ENCODE measurements at places on chromosomes 11 and 22.
A peak's percentile ranks its signal among the peaks of the same experiment; 100 is the strongest.

DNA sequence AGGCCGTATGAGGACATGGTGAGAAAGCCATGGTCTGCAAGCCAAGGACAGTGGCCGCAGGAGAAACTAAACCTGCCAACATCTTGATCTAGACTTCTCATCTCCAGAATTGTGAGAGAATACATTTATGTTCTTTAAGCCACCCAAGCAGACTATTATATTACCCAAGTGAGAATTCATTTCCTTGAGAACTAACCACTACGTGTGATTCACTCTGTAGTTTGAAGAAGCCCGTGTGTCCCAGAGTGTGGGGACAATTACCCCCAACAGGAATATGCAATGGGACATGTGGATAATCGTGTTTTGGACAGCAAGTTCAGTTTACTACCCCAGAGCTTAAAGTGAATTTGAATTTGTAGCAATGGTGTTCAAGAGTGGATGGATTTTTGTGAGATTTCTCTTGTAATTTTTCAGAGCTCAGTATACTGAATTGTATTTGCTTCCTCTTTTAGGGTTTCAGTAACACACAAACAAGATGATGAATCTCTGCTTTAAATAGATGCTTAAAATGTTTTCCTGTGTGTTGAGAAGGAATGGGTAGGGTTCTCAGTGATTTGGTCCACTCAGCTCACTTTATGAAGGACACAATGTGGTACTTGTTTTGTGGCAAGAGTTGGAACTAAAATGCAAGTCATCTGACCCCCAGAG lies 100.0 kb upstream of the ARHGAP20 start:
- DNase-seq, result no peak

- no peak for DNase-seq
Observed at GRCh38 chr11:104338186-104338585, 174.2 kb upstream of the PDGFD start.

- no peak for DNase-seq
Observed at GRCh38 chr22:19916941-19917340, 24.6 kb upstream of the COMT start.

GRCh38 chr11:134516529-134516928 lies 104.5 kb upstream of the B3GAT1 start:
- no peak for DNase-seq

DNA sequence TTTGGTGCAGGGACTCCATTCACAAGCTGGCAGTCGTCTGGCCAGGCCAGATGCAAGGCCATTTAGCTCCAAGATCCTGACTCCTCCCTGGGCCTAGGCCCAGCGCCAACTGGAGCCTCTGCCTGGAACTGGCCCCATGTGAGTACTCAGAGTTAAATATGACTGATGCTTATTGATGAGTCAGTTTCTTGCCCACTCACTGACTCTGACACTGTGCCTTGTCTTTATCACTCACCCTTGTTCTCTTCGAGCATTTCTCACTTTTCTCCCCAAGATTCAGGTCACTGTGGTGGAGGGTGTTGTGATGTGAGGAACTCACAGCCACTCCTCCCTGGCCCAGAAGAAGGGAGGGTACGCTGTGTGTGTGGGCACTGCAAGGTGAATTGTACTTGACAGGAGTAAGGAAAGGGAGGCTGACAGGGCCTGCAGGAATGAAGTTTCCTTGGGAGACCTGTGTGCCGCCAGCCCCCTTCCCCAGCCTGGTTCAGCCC lies 23.2 kb upstream of the ST3GAL4 start:
- peak; percentile 84 for DNase-seq

DNA sequence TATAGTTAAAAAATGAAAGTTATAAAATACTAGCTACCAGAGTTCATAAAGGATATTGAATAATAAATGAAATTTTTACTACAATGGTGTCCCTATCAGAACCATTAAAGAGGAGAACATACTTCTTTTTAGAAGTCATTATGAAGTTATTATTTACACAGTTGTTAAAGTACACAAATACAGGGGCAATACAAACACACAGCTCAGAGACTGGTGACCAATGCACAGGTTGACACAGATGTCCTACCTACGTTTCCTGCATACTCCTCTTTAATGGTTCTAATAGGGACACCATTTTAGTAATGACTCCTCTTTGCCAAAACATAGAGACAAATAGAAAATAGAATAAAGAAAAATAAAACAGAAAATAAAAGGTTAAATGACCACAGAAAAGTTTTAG lies 10.1 kb downstream of the NLRP10 start:
- no peak for DNase-seq

DNA sequence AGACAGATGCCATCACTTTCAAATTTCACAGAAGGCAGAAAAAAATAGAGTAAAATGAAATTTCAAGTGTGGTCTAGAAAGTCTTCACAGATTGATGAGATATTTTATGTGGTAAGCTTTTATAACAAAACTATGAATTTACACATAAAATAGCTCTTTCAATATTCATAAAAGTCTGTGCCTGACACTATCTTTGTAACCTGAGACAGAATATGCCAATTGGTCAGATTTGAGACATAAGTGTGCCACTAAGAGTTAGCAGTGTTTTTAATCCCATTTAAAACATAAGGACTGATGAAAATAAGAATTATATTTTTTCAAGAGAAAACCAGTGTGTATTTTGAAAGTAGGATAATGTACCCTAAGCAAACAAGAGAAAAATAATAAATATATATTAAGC lies 769.5 kb upstream of the LUZP2 start:
- no peak for DNase-seq

- DNase-seq, result no peak
Observed at GRCh38 chr11:75902631-75903030, 87.6 kb downstream of the UVRAG start.

DNA sequence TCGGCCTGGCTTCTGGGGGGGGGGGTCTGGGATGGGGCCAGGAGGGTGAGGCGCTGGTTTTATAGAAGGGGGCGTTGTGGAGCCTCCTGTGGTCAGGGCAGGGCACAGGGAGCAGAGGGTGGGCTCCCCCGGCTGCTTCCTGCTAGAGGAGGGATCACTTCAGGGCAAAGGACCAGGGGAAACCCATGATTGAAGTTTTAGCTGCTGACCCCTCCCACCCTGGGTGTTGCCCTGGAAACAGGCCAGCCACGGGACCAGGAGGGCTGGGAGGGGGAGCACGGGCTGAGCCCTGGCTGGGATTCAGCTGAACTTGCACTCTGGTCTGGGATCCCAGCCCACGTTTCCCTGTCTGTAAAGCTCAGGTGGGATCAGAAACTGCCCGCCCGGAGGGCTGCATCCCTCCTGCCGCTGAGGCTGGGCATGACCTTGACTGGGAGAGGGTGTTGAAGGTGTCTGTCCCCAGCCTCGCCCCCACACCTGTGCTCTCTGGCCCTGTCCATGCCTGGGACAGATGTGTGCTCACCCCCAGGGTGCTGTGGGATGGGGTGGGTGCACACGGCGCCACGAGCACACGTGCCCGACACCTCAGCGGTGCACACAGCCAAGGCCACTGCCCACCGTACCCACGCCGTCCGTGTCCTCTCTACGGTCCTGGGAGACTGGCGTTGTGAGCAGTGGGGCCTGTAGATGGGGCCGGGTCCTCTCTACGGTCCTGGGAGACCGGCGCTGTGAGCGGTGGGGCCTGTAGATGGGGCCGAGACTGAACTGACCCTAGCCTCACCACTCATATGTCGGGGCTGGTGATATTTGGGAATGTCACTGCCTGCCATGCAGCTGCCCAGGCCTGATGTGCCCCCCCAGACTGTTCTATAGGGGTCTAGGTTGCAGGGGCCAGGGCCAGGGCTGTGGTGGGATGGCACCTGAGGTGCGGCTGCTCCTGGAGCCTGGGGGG lies 2.3 kb downstream of the TSPAN4 start:
- no peak for DNase-seq

- no peak for DNase-seq
Observed at GRCh38 chr11:45517171-45517770, 148.2 kb downstream of the CHST1 start.
